ENCODE measurements at places on chromosomes 11 and 22. TPM values are rescaled to one million over a fixed set of nuclear protein-coding genes. Genes with fewer than 3 reads are reported as not detected.

DNA sequence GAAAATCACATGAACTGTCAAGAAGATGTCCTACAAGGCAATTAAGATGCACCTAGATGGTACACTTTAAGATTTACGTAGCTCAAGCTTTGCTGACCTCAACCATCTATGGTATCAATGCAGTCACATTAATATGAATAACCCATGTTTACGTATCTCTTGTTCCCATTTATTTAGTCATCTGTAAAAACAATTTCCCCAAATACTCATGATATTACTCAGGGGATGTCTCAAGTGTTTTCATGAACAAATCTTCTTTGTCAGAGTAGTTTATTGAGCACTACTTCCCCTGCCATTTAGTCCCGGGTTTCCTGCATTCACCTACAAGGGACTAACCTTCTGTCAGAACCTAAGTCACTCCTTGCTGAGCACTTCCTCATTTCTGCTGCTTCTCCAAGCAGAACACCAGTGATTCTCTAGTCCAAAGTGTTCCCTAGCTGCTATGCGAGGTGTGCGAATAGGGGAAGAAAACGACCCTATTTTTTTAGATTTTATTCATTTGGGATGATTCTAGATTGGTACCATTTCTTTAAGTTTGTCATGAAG, 554.3 kb upstream of the LRRC4C start:
- no peak overlapping the region for H3K4me3 ChIP-seq
- no peak for DNase-seq
- no peak overlapping the region for H3K27ac ChIP-seq

DNA sequence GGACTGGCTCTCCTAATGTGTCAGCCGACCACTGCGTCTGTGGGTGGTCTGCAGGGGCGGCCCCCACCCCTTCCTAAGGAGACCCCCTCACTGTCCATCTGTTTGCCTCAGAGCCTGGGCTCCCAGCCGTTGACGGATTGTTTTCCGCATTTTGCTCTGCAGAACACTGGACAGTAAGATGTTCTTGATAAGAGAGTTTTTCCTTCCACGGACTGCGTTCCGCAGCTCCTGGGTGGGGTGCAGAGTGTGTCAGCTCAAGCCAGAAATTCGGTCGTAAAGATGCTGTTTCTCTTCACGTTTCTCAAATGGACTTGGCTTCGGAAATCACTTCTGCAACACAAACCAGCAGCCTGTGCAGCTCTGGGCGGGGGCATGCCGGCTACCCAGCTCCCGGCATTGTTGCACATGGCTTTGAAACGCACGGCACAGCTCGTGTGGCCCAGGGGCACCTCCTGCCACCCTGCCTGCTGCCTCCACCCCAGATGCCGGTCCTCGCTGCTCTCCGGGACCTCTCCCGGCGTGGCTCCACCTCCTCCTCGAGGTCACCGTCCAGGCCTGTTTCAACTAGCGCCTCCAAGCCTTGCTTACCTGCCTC, 2.9 kb upstream of the MRGPRG start:
- H3K36me3 ChIP-seq, result no peaks in the 10 kb centered on the region
- peaks cover 2% of the 10 kb centered on the region for H3K27me3 ChIP-seq
- H3K27ac ChIP-seq, result no peak overlapping the region
- DNase-seq, result no peak
- H3K4me1 ChIP-seq, result peaks cover 12% of the 10 kb centered on the region

DNA sequence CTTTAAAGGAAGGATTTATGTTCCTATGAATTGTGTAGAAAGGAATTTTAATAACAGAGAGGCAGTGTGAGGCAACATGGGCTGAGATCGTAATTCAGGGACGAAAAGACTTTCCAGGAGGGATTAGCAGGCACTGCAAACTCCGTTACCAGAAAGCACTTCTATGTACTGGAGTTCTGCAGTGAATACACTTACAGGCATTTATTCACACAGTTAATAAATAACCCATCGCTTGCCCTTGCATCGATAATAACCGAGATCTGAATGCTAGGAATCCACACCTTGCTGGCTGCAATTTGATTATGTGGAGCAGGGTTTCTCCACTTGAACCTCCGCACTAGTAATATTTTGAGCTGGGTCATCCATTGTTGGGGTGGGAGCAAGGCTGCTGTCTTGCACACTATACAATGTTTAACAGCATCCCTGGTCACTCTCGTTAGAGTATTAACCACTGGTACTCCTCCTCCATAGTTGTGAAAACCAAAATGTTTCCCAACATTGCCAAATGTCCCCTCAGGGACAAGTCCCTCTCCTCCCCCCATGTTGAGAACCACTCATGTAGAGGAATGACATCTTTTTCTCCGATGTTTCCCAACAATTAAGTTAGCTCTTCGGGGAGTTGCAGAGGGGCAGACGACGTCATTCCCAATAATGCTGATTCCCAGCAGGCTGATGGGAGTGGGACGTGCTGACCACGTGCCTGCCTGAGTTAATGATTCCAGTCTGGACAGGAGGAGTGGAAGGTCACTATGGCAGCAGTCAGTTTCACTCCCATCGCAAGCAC, 99.5 kb downstream of the SNX19 start:
- H3K27me3 ChIP-seq, result peaks cover 18% of the 10 kb centered on the region
- H3K36me3 ChIP-seq, result no peaks in the 10 kb centered on the region
- H3K4me3 ChIP-seq, result no peak overlapping the region
- no peaks in the 10 kb centered on the region for H3K4me1 ChIP-seq
- no peak overlapping the region for H3K27ac ChIP-seq
- DNase-seq, result no peak

DNA sequence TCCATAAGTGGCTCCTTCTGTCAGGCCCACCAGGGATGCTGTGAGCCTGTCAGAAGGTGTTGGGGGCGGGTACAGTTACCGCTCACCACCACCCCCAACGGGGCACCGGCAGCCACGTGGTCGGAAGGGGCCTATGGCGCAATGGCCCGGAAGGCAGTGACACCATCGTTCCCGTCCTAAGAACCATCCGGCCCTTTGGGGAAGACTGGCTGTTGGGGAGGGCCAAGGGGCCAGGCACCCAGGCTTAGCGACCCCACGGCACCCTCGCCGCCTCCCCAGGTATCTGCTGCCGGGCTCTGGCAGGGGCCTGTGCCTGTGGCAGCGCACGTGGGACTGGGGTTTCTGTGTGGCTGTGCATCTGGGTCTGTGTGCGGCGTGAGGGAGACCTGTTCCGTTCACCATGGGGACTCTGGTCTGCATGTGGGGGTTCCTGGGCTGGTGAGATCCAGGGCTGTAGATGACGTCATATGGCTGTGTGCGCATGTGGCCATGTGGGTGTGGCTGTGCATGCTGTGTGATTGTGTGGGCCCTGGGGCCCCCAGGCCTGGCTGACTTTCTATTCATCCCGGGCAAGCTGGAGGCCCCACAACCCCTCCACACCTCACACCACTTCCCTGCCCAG, 717 bp downstream of the OSM start:
- no peaks in the 10 kb centered on the region for H3K27me3 ChIP-seq
- peak overlapping the region; percentile 88 for H3K4me3 ChIP-seq
- H3K27ac ChIP-seq, result peak overlapping the region; percentile 98
- peak; percentile 92 for DNase-seq
- peaks cover 43% of the 10 kb centered on the region for H3K4me1 ChIP-seq

DNA sequence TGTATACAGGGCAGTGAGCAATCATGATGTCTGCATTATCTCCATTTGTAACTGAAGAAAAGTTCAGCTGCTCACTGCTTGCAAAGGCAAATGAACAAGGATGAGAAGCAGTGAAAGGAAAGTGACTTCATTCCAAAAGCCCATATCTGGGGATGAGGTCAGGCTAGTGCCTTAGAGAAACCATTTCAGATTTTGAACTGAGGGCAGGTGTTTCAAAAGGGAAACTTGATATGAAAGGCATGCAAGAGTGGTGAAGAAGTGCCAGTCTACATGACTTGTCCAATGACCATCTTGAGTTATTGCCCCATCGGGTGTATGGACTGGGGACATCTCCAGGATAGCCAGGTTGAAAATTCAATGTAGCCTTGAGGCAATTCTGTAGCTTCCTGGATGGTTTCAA, 7.3 kb upstream of the APOL4 start:
- H3K4me3 ChIP-seq, result no peak overlapping the region
- no peak for DNase-seq
- H3K4me1 ChIP-seq, result peaks cover 4% of the 10 kb centered on the region
- peaks cover 18% of the 10 kb centered on the region for H3K27me3 ChIP-seq

GRCh38 chr11:16946477-16947282, 67.5 kb downstream of the PLEKHA7 start:
- no peaks in the 10 kb centered on the region for H3K27me3 ChIP-seq
- H3K36me3 ChIP-seq, result no peaks in the 10 kb centered on the region
- peaks cover 11% of the 10 kb centered on the region for H3K4me1 ChIP-seq
- H3K27ac ChIP-seq, result no peak overlapping the region
- H3K4me3 ChIP-seq, result no peak overlapping the region
- DNase-seq, result peak; percentile 29

GRCh38 chr11:61482513-61482912, 26.0 kb upstream of the LRRC10B start:
- no peaks in the 10 kb centered on the region for H3K4me1 ChIP-seq
- DNase-seq, result peak; percentile 64
- no peak overlapping the region for H3K27ac ChIP-seq
- peaks cover 2% of the 10 kb centered on the region for H3K36me3 ChIP-seq

- H3K27ac ChIP-seq, result peak overlapping the region; percentile 96
- peak; percentile 73 for DNase-seq
- peaks cover 99% of the 10 kb centered on the region for H3K4me1 ChIP-seq
- H3K27me3 ChIP-seq, result no peaks in the 10 kb centered on the region
- H3K36me3 ChIP-seq, result peaks cover 17% of the 10 kb centered on the region
- peak overlapping the region; percentile 74 for H3K4me3 ChIP-seq
These were observed 22.9 kb downstream of the FLI1 start for GRCh38 chr11:128716661-128717210.

DNA sequence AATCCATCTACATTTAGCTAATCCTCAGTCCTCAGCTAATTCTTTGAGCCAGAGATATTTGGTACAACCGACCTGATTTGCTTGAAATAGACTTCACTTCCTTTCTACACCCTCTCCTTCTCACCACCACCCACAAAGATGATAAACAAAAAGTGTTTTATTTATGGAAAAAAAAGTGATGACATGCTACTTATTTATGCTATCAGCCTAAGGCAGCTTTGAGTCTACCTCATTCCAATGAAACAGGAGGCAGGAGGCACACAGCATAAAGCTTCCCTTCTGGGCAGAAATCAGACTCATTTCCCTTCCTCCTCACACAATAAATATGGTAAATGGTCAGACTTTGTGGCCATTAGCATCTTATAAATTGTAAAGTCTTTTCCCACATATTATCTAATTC, 325.7 kb downstream of the SOX6 start:
- H3K27me3 ChIP-seq, result peaks cover 2% of the 10 kb centered on the region
- H3K4me1 ChIP-seq, result no peaks in the 10 kb centered on the region
- H3K27ac ChIP-seq, result no peak overlapping the region
- no peaks in the 10 kb centered on the region for H3K36me3 ChIP-seq

- no peak overlapping the region for H3K27ac ChIP-seq
- H3K27me3 ChIP-seq, result peaks cover 2% of the 10 kb centered on the region
- no peak overlapping the region for H3K4me3 ChIP-seq
- DNase-seq, result no peak
- no peaks in the 10 kb centered on the region for H3K36me3 ChIP-seq
- H3K4me1 ChIP-seq, result peaks cover 5% of the 10 kb centered on the region
These were observed 10.7 kb upstream of the MTMR3 start for GRCh38 chr22:29872144-29872893.

DNA sequence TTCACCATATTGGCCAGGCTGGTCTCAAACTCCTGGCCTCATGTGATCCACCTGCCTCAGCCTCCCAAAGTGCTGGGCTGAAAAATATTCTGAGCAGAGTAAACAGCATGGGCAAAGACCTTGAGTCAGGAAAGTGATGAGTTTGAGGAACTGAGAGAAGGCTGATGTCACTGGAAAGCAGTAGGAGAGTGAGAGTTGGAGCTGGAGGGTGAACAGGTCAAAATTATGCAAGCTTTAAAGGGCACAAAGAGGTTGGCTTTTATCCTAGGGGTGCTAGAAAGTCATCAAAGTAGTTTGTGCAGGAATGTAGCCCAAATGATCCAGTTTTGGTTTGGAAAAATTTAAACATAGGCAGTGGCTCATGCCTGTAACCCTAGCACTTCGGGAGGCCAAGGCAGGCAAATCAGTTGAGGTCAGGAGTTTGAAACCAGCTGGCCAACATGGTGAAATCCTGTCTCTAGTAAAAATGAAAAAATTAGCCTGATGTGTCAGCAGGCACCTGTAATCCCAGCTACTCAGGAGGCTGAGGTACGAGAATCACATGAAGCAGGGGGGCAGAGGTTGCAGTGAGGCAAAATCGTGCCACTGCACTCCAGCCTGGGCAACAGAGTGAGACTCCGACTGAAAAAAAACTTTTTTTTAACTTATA, 44.7 kb upstream of the CXCR5 start:
- H3K4me3 ChIP-seq, result no peak overlapping the region
- no peaks in the 10 kb centered on the region for H3K27me3 ChIP-seq
- H3K4me1 ChIP-seq, result peaks cover 47% of the 10 kb centered on the region
- H3K27ac ChIP-seq, result peak overlapping the region; percentile 44
- DNase-seq, result peak; percentile 24
- no peaks in the 10 kb centered on the region for H3K36me3 ChIP-seq

- H3K4me3 ChIP-seq, result no peak overlapping the region
- no peaks in the 10 kb centered on the region for H3K36me3 ChIP-seq
These were observed 256.9 kb downstream of the SOX6 start for GRCh38 chr11:16099343-16099900.

GRCh38 chr11:16968196-16968595, 46.0 kb downstream of the PLEKHA7 start:
- no peak overlapping the region for H3K4me3 ChIP-seq
- no peak overlapping the region for H3K27ac ChIP-seq
- H3K27me3 ChIP-seq, result no peaks in the 10 kb centered on the region
- peaks cover 8% of the 10 kb centered on the region for H3K4me1 ChIP-seq

GRCh38 chr22:23115825-23116494, 25.8 kb downstream of the RSPH14 start:
- H3K27ac ChIP-seq, result no peak overlapping the region
- DNase-seq, result no peak
- H3K27me3 ChIP-seq, result no peaks in the 10 kb centered on the region
- no peak overlapping the region for H3K4me3 ChIP-seq
- no peaks in the 10 kb centered on the region for H3K36me3 ChIP-seq

DNA sequence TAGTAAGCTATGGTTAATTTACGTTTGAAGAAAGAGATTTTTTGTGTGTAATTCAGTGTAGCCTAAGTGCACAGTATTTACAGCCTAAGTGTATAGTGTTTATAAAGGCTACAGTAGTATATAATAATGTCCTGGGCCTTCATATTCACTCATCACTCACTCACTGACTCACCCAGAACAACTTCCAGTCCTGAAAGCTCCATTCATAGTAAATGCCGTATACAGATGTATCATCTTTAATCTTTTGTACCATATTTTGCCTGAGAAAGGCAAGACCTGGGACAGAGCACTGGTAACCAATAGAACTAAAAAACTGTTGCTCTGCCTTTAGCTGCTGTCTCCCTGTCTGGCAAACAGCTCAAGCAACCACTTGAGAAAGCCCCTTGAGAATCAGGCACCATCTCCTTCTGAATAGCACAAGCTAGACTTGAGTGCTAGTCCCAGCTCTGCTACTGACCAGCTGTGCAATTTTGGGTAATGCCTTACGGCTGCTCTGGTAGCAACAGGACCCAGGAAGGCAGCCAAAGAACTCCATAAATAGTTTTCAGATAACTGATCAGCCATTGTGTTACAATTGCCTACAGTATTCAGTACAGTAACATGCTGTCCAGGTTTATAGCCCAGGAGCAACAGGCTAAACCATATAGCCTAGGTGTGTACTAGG, 131.3 kb downstream of the KCNC1 start:
- no peak for DNase-seq
- H3K27ac ChIP-seq, result no peak overlapping the region

FADS1 gene
- 18.9 TPM for total RNA-seq

IGLL1 gene
- not detected for total RNA-seq

OR56A1 gene
- not detected for total RNA-seq

SCT gene
- not detected for total RNA-seq

SHANK3 gene
- total RNA-seq, result 0.14 TPM

OR51B2 gene
- total RNA-seq, result not detected

TYR gene
- total RNA-seq, result not detected

LRP4 gene
- 0.18 TPM for total RNA-seq
